MG63 (cell line): ENCODE measurements at places on chromosomes 11 and 22. TPM values are rescaled to one million over a fixed set of nuclear protein-coding genes. Genes with fewer than 3 reads are reported as not detected.

The UBASH3B gene
- total RNA-seq, result 9.4 and 16.4 TPM in 2 replicates

The NUMA1 gene
- total RNA-seq, result 104 and 158 TPM in 2 replicates

The CCDC81 gene
- not detected in 2 replicates for total RNA-seq

The OR52I1 gene
- total RNA-seq, result not detected in 2 replicates

The CTNND1 gene
- total RNA-seq, result 25.9 and 26.6 TPM in 2 replicates

The CRYBA4 gene
- total RNA-seq, result not detected in 2 replicates

The DEPDC7 gene
- total RNA-seq, result 4.8 and 6.2 TPM in 2 replicates

The AIP gene
- total RNA-seq, result 85.1 and 122 TPM in 2 replicates

The HEPHL1 gene
- total RNA-seq, result not detected in 2 replicates

The DKK3 gene
- 228 and 269 TPM in 2 replicates for total RNA-seq

The OR51B2 gene
- total RNA-seq, result not detected in 2 replicates

The PHOX2A gene
- not detected in 2 replicates for total RNA-seq

The SLC22A9 gene
- total RNA-seq, result not detected in 2 replicates

The SPI1 gene
- not detected in 2 replicates for total RNA-seq

The FGF4 gene
- total RNA-seq, result not detected in 2 replicates

The UCP3 gene
- total RNA-seq, result not detected in 2 replicates

The OR5AP2 gene
- not detected in 2 replicates for total RNA-seq

The BAD gene
- 127 and 166 TPM in 2 replicates for total RNA-seq

The ENTHD1 gene
- total RNA-seq, result not detected in 2 replicates

The CHRM1 gene
- 0.22 and 1.3 TPM in 2 replicates for total RNA-seq

The OR8I2 gene
- total RNA-seq, result not detected in 2 replicates

The MYEOV gene
- 1.2 and 1.3 TPM in 2 replicates for total RNA-seq

The TPBGL gene
- total RNA-seq, result not detected in 2 replicates

The OR52E8 gene
- total RNA-seq, result not detected in 2 replicates

The AMOTL1 gene
- total RNA-seq, result 15.1 TPM in 2 replicates

The PKNOX2 gene
- total RNA-seq, result 0.94 and 15.3 TPM in 2 replicates

The WT1 gene
- total RNA-seq, result 0.10 TPM in 1 of 2 replicates, not detected in the other

The TRPM5 gene
- total RNA-seq, result not detected in 2 replicates

The MS4A15 gene
- total RNA-seq, result not detected in 2 replicates

The ASRGL1 gene
- total RNA-seq, result 5.1 and 6.0 TPM in 2 replicates

The NXPE1 gene
- total RNA-seq, result not detected in 2 replicates

The GAS2 gene
- total RNA-seq, result not detected in 2 replicates

The SHANK2 gene
- total RNA-seq, result 0.49 and 18.6 TPM in 2 replicates

The CCDC86 gene
- total RNA-seq, result 9.7 and 11.4 TPM in 2 replicates

The HTR3B gene
- total RNA-seq, result not detected in 2 replicates

The MMP13 gene
- not detected in 2 replicates for total RNA-seq

The OR56A4 gene
- total RNA-seq, result not detected in 2 replicates

The KRTAP5-9 gene
- total RNA-seq, result not detected in 2 replicates

The FXYD6 gene
- total RNA-seq, result not detected in 2 replicates

The SCN3B gene
- total RNA-seq, result not detected in 2 replicates

The HOATZ gene
- not detected in 2 replicates for total RNA-seq

The SREBF2 gene
- 15.0 and 26.5 TPM in 2 replicates for total RNA-seq

The ADM2 gene
- 2.2 and 6.9 TPM in 2 replicates for total RNA-seq

The IGLL1 gene
- total RNA-seq, result not detected in 2 replicates

The TRIM64 gene
- total RNA-seq, result not detected in 2 replicates

The GLYATL2 gene
- total RNA-seq, result not detected in 2 replicates

The VSIG10L2 gene
- not detected in 2 replicates for total RNA-seq
